Adrenal gland (tissue), 19 donors: ENCODE measurements at places on chromosomes 5 and 9. TPM values are rescaled to one million over a fixed set of nuclear protein-coding genes. Genes with fewer than 3 reads are reported as not detected.

NDFIP1 gene
- 91.7 TPM for total RNA-seq

SQSTM1 gene
- 2,312 TPM for total RNA-seq

NUTM2G gene
- 0.06 TPM for total RNA-seq

GRCh38 chr5:65474130-65474711, 7.5 kb downstream of the ADAMTS6 start:
- no peaks in the 10 kb centered on the region for H3K4me1 ChIP-seq
- H3K27me3 ChIP-seq, result no peaks in the 10 kb centered on the region
- H3K27ac ChIP-seq, result no peak overlapping the region
- H3K4me3 ChIP-seq, result no peak overlapping the region
- H3K36me3 ChIP-seq, result no peaks in the 10 kb centered on the region

DNA sequence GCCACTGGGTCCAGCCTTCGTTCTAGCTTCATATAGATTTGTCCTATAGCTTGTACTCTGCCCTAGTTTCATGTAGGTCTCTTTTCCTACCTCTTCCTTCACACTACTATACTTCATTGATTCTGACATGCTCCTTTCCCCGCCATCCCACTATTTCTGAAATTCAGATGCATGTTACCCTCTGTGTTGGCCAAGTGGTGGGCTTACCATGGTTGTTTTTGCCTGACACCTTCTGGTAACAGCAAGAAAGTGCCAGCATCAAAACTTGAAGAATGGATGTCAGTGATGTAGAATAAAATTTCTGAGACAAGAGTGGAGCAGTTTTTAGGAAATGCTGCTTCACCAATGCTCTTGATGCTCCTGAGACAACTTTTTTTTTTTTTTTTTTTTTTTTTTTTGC, 19.5 kb upstream of the SERINC5 start:
- no peak overlapping the region for H3K4me3 ChIP-seq
- no peaks in the 10 kb centered on the region for H3K27me3 ChIP-seq
- H3K4me1 ChIP-seq, result no peaks in the 10 kb centered on the region
- H3K36me3 ChIP-seq, result no peaks in the 10 kb centered on the region
- DNase-seq, result no peak

- no peak for DNase-seq
- no peak overlapping the region for H3K4me3 ChIP-seq
- H3K27me3 ChIP-seq, result no peaks in the 10 kb centered on the region
- H3K4me1 ChIP-seq, result no peaks in the 10 kb centered on the region
Observed at GRCh38 chr5:154984946-154985516, 28.5 kb upstream of the KIF4B start.

MCTP1 gene
- total RNA-seq, result 5.1 TPM

GRCh38 chr5:37723162-37723961, 116.5 kb downstream of the GDNF start:
- no peak for DNase-seq
- no peaks in the 10 kb centered on the region for H3K4me1 ChIP-seq
- peaks cover 15% of the 10 kb centered on the region for H3K36me3 ChIP-seq
- no peaks in the 10 kb centered on the region for H3K27me3 ChIP-seq

DNA sequence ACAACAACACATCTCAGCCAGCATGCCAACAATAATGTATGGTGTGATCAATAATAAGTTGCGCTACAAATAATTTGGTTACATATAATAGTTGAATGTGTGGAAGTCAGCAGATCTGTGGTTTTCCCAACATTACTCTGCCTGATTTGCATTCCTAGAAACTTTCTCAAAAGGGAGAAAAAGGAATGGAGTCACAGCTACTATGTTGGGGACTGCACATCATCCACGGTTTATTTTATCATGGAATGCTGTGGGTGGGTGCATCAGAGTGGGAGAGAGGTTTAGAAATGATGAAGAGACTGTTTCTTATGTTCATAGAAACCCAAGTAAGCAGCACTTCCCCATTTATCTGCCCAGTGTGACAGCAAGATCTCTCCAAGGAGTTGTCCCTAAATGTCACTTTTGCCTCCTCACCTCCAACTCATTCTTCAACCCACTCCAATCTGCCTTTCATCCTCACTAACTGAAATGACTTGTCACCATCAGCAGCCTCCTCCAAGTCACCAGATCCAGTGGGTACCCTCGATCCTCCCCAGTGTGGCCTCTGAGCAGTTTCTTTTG, 2.8 kb upstream of the SPOCK1 start:
- H3K4me1 ChIP-seq, result peaks cover 5% of the 10 kb centered on the region
- peaks cover 4% of the 10 kb centered on the region for H3K27me3 ChIP-seq
- H3K4me3 ChIP-seq, result no peak overlapping the region
- no peaks in the 10 kb centered on the region for H3K36me3 ChIP-seq
- DNase-seq, result no peak

GRCh38 chr9:81980568-81980967, 8.0 kb upstream of the SPATA31D1 start:
- no peaks in the 10 kb centered on the region for H3K27me3 ChIP-seq
- H3K4me1 ChIP-seq, result no peaks in the 10 kb centered on the region
- H3K4me3 ChIP-seq, result no peak overlapping the region
- DNase-seq, result no peak

CCDC69 gene
- 126 TPM for total RNA-seq

RLN1 gene
- not detected for total RNA-seq
